ENCODE measurements at places on chromosomes 3 and 15.

GRCh38 chr15:80277147-80277546 is 25.1 kb upstream of the CTXND1 start:
- DNase-seq: no peak

DNA sequence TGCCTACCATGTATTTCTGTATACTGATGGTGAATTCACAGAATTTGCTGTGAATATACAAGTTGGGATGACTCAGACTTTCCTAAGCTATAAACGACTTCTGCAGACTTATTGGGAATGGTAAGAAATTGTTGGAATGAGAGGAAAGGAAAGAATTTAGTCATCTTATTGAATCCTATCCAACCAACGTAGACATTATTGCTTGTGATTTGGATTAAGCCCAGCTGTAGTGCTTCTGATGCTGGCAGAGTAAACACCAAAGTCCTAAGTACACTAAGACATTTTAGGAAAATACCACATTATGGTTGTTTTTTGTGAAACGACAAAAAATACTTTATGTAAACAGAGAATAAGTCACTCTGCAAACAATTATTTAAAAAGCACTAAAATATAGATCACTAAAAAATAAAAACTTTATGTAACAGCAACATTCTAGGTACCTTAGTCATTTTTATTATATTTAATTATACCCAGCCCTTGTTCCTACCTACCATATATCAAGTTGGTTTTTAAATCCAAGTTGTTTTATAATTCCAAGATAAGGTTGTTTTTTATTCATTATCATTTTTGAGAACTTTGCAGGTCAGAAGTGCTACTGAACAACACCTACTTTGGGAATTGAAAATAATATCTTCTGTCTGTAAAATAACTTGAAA is 99.2 kb upstream of the MLF1 start:
- peak; percentile 96 for DNase-seq

DNA sequence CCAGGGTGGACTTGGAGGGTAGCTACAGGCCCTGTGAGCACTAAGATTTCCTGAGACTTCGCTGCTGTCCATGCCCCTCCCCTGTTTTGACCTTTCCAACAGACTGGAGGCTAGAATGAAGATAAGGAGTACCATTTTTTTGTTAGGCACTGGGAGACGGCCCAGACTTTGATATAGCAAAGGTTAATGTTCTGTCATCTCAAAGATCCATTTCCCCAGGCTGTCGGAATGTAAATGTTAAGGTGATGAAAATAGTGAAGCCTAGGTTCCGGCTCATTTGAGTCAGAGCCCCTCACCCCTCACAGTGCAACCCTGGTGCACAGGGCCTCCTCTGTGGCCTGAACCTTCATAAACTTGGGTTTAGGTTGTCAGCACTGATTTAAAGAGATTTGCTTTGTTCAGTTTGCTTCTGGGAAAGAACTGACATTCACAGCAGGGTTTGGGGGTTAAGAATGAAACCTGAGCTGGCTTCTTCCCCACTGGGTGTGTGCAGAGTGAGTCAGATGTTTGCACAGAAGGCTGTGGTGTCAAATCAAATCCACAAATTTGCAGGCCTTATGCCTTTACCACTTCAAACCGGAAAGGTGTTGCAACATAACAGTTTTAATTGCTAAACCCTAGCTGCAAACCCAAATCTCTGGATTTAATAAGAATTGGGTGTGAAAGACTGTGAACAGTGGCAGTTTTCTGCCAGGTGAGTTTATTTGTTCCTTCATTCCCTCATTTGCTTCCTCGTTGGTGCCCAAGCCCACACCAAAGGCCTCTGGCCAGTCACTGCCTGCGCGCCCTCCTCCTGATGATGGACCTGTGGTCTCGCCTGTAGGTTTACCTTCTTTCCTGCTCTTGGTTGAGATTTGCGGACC is 20.6 kb upstream of the KCTD6 start:
- DNase-seq: peak; percentile 85

DNA sequence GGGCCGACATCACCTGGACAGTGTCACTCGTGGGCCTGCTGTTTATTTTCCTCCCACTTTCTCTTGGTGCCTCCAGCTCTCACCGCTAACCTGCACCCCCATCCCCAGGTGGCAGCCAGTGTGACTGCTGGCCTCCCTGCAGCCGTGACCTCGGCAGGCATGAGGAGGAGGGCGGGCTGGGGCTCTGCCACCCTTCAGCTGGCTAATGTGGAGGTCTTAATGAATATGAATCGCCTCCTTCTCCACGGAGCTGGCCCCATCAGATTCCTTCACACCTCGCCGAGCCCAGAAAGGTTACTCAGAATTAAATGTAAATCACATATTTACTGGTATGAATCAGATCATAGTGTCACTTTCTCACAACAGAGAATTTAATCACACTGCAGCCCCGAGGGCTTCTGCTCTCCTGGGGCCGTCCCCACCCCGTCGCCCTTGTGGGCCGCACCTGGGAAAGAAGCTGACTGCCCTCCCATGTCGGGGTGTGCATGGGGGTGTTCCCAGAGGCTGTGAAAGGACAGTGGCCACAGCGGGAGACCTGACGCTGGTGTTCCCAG is 171.1 kb upstream of the TLE3 start:
- no peak for DNase-seq

- DNase-seq: no peak
Measured at GRCh38 chr15:80500021-80500420, 95.8 kb downstream of the ARNT2 start.

DNA sequence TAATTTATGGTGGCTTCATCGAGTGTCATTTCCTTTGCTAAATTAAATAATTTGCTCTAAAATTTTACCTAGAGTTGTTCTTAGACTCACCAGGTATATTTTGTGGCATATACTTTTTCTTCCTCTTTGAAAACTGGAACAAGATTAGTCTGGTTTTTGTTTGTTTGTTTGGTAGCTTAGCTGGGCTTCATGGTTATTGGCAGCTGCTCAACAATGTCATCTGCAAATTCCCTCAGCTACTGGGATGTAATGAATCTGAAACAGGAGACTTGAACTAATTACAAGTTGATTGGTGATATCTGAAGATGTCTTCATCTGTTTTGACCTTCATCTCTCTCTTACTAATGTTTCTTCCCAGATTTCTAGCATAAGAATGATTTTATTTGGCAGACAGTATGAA is 270.5 kb upstream of the P2RY1 start:
- DNase-seq: no peak

- DNase-seq: no peak
Measured at GRCh38 chr3:195752546-195753331, 32.0 kb downstream of the MUC20 start.

DNA sequence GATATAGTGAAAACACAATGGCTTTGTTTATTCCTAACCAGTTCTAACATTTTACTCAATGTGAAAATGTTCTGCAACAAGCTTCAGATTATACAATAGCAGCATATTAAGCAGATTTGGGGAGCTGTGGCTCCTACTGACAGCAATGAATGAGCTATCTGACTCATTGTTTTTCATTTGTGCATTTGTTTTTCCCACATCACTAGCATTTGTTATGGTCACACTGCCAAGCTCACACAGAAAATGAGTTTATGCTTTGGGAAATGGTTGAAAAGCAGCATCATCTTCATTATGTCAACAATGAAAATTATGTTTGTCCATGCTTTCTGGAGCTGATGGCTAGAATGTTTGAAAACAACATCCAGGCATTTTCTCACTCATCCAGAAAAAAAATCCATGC is 53.5 kb downstream of the ZPLD1 start:
- DNase-seq: no peak

DNA sequence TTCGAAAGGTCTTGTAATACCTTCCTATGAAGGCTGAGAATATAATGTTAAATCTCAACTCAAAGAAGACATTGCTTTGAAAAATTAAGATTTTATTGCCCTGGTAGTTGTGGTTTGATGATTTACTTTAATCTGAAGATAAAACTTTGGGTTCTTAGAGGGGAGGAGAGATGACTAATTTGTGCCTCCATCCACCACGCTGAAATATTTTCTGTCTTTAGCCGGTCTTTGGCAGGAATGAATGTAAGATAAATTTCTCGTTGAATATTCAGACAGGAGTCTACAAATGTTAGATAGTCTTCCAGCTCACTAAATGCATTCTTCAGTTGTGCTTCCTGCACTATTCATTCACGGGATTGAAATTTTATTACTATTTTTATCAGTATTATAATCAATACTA is 844.3 kb upstream of the NR2F2 start:
- DNase-seq: peak; percentile 55

GRCh38 chr3:195522254-195523023 is 20.7 kb downstream of the PPP1R2 start:
- peak; percentile 68 for DNase-seq

GRCh38 chr15:33526532-33526931 is 215.8 kb downstream of the RYR3 start:
- DNase-seq: no peak

GRCh38 chr3:103271575-103271974 is 836.8 kb downstream of the ZPLD1 start:
- DNase-seq: no peak
